ENCODE measurements at places on chromosomes 4 and X. TPM values are rescaled to one million over a fixed set of nuclear protein-coding genes. Genes with fewer than 3 reads are reported as not detected.

The FGG gene
- total RNA-seq = not detected

- no peak for DNase-seq
Observed at GRCh38 chrX:129433945-129434344, 89.3 kb downstream of the SMARCA1 start.

GRCh38 chr4:183721207-183722081, 62.4 kb downstream of the TRAPPC11 start:
- DNase-seq = no peak

- DNase-seq = no peak
Observed at GRCh38 chr4:99462875-99463464, 27.8 kb upstream of the ADH7 start.
